ENCODE measurements at places on chromosomes 5 and 9.

- DNase-seq: no peak
Observed at GRCh38 chr9:85339338-85339737, 402.4 kb downstream of the AGTPBP1 start.

DNA sequence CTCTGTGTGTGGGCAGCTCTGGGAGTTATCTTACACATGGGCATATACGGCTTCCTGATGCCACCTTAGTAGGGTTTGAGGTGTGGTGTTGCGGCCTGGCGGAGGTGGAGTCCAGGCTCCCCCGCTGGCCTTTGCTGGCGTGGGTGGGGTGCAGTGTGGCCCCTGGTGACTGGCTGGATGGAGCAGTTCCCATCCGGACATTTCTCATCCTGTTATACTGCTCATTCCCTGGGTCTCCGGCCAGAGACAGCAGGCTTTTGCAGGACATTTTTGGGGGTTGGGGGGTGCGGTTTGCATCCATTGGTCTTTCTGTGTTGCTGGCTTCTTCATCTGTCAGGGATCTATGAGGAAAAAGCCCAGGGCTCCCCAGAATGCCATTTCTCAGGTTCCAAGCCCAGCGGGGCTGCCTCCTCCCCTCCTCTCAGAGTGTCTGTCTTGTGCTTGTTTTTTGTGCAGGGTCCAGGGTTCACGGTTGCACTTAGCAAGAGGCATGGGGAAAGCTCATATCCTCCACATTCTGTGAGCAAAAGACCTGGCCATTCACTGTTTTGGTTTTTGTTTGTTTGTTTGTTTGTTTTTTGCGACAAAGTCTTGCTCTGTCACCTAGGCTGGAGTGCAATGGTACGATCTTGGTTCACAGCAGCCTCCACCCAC lies 22.3 kb downstream of the NDUFS6 start:
- DNase-seq: no peak

- DNase-seq: no peak
Observed at GRCh38 chr5:140399979-140400729, 1.5 kb upstream of the ANKHD1 start.

DNA sequence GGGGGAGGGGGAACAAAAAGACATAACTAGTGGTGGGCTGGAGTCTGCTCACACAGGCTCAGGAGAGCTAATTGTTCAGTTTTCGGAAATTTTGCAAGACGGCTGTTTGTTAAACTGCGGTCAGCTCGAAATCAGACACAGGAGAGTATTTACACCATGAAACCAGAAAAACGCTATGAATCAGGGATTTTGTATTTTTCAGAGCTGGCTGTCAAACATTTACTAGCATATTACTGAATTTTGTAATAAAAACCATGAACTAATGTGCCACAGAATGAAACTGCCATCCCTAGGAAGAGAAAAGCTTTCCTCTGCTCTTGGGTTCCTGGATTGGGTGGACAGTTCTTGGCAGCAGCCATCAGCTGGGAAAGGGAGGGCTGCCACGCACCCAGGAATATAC lies 45.3 kb downstream of the TRPM3 start:
- DNase-seq: no peak

DNA sequence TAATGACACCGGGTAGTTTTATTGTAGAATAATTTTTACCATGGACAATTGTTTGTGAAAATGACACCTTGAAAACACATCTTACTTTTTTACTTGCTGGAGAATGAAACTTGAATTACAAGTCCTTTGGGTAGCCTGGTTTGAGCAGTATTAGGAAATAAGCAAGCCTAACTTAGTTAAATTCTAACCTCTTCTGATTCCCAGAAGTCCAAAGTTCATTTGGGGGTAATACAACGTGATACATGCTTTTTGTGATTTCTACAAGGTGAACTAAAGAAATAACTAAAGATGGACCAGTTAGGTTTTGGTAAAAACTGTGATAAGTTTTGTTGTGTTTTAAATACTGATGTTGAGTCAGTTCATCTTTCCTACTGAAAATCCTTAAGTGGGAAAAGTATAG lies 135.4 kb upstream of the DMRT1 start:
- DNase-seq: no peak

DNA sequence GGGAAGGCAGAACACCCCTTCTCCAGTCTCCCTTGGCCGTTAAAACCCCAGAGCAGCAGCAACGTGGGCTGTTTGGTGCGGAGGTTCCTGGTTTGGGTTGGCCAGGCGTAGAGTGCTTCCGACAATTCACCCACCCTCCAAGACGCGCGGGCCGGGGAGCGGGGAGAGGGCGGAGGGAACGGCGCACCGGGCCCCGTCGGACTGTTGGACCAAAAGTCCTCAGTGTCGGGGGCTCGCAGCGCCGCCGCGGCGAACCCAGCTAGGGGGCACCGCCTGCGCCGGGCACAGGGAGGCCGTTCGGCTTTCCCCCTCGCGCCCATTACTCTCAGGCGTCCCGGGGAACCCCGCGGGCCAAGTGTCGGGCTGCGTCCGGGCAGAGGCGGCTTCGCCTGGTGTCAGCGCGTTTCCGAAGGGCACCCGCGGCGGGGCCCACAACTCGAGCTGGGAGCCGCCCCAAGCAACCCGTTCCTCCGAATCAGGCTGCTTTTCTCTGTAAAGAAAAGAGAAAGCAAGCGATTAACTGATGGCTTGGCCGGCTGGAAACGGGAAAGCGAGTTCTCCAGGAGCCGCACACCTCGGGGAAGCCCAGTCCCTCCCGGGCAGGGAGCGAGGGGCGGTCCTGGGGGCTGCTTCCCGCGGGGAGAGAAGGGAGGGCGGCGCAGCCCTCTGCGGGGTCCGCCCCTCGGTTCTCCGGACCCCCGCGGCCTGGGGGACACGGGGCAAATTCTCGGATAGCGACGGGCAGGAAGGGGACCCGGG lies 145.5 kb downstream of the ERCC6L2 start:
- DNase-seq: no peak

- peak; percentile 17 for DNase-seq
Observed at GRCh38 chr9:108885643-108886348, 23.7 kb downstream of the ACTL7A start.

DNA sequence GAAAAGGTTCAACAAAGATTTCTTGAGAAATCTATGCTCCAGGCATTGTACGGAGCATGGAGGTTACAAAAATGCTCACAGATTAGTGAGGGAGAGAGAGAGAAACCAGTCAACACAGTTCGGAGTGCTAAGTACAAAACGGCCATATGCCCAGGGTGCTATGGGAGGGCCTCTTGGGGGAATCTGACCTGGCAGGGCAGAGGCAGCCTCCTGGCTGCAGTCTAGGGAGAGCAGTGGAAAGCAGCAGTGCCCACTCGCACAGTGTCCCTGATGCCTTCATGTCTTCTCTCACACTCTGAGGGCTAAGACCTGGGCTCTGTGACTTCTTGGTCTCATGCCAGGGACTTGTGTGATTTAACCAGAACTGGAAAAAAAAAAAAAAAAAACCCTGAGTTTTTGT lies 29.8 kb upstream of the SMC5 start:
- no peak for DNase-seq

DNA sequence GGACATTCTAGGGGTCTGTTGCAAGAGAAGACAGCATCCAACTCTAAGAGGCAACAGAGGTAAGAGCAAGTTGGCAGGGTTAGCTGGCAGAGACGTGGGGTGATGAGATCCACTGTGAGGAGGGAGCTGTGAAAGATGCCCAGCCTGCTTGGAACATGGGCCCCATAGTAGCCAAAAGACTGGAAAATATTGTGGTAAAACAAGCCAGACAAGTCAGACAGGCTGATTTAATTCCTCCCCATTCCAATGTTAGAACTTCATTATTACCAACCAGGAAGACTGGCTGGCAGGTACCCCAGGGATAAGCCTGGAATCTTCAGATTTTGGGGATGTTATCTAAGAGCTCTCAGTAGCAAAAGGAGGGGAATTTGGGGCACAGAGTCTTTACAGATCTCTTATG lies 181.3 kb downstream of the SEC61B start:
- no peak for DNase-seq

DNA sequence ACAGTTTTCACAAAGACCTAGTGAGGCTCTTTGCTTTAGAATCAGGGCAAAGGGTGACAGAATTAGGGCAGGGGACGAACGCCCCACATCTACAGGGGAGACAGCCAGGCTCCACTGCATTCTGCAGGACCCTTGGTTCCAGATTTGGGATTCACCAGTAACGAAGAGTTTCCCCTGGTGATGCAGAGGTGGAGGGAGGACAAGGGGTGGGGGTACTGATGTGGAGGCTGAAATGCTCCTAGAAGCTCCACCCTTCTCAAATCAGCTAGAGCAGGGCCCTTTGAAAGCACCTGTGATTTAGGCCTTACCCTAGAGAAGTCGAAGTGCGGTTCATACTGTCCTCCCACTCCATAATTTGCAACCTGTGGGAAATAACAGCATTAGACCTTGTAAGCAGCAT lies 29.1 kb downstream of the P4HA2 start:
- DNase-seq: no peak

DNA sequence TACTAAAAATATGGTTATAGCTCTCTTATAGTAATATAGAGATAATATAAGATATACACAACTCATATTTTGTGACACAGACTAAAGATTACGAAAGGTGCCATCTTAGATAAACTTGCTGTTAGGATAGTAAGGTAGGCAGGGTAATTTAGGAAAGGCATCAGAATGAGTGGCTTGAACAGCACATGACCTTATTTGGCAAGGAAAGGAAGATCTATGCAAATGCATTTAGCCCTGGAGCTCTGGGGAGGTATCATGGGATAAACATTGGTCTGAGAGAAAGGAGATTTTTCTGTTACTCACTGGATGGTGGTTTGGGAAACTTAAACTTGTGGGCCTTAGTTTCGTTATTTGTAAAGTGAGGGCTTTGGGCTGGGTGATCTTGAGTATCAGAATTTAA lies 65.8 kb downstream of the KCTD16 start:
- no peak for DNase-seq

GRCh38 chr5:133106761-133107572 lies 55.2 kb downstream of the HSPA4 start:
- DNase-seq: no peak

GRCh38 chr9:31253800-31254762 lies 1130.4 kb upstream of the ACO1 start:
- DNase-seq: no peak

DNA sequence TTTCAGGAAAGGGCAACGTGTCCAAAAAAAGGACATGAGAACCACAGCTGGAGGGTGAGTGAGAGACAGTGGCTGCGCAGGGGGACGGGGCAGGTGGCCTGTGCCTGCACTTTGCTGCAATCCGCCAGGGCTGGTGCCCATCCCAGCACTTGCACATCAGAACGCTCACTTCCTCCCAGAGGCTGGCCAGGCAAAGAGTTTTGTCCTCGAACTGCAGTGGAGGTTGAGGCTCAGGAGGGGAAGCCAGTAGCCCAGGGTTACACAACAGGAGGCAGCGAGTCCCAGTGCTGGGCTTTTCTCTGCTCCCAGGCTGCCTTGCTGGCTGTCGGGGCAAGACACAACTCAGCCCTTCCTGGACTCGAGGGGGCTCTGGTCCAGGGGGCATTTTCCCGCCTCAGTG lies 33.1 kb downstream of the CRB2 start:
- DNase-seq: no peak

DNA sequence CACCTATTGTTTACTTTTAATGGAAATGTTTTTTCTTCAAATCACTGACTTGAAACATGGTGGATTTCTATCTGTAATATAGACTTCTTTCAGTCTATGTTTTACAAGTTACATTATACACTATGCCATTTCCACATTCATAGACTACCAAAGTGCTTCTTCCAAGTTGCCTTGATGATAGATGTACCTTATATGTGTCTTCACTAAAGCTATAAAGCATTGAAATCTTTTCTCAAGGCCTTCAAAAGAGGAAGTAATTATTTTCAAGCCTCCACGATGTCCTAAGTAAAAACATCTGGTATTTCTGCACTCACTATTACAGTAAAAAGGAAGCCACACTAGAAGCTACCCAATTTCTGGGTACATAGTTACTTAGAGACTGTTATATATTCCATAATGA lies 113.3 kb downstream of the FGF10 start:
- no peak for DNase-seq
